Naive B cell (primary cell): ENCODE measurements at places on chromosomes 3 and 15.

DNA sequence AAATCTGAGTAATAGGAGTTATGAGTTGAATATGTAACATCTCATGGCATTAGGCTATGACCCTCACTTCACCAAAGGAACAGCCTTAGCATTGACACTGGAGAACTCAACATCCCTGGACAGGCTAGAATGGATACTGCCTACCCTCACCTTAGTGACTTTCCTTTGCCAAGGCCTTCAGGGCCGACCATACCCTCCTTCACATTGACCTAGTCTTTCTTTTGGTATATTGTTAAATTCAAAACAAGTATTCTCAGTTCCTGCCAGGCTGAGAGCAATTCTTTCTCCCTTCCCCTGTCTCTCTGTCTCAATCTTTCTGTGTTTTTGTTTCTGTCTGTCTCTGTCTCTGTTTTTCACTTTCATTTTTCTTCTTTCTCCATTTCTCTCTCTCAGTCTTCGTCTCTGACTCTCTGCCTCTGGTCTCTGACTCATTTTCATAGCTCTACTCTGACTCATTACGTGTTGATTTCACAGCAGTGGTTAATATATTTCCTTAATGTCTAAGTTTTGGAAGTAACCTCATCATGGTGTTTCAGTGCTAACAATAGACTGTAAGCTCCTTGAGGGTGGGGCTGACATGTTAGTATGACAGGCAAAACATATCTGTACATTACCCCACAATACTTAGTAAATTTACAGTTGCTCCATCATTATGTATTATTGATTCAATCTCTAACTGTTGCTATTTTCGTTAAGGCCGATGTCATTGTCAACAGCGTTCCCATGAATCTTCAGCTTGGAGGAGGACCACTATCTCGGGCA, 32.5 kb downstream of the PARP15 start:
- peaks cover 27% of the 10 kb centered on the region for H3K36me3 ChIP-seq
- peaks cover 24% of the 10 kb centered on the region for H3K4me1 ChIP-seq
- peak overlapping the region; percentile 64 for H3K27ac ChIP-seq
- no peak overlapping the region for H3K4me3 ChIP-seq

- no peak for DNase-seq
- H3K4me1 ChIP-seq = peaks cover 22% of the 10 kb centered on the region
Observed at GRCh38 chr3:44060164-44060563, 181.5 kb upstream of the TOPAZ1 start.

DNA sequence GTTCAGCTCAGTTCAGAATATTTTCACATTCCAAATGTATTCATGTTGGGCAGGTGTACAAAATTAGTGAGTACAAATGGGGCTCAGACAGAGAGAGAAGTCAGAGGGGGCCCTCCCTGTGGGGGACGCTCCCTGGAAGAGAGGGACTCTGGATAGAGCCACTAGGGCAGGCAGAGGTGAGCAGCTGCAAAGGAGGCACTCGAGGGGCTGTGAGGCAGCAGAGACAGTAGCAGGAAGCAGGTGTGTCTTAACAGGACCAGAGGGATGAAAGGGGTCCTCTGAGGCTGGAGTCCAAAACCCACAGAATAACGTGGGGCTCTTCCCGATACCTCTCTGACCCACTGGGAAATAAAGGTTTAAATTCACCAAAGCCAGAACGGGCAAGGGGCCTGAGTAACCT, 127.1 kb downstream of the MEGF11 start:
- no peak overlapping the region for H3K4me3 ChIP-seq
- no peak overlapping the region for H3K27ac ChIP-seq
- no peaks in the 10 kb centered on the region for H3K36me3 ChIP-seq

GRCh38 chr3:124976383-124976782, 41.8 kb upstream of the MUC13 start:
- H3K27ac ChIP-seq = no peak overlapping the region
- H3K4me3 ChIP-seq = no peak overlapping the region
- peaks cover 17% of the 10 kb centered on the region for H3K36me3 ChIP-seq
- no peaks in the 10 kb centered on the region for H3K4me1 ChIP-seq

GRCh38 chr3:112640276-112640929, 540 bp downstream of the CCDC80 start:
- H3K36me3 ChIP-seq = no peaks in the 10 kb centered on the region
- peaks cover 9% of the 10 kb centered on the region for H3K4me1 ChIP-seq
- no peak overlapping the region for H3K27ac ChIP-seq
- no peak for DNase-seq

DNA sequence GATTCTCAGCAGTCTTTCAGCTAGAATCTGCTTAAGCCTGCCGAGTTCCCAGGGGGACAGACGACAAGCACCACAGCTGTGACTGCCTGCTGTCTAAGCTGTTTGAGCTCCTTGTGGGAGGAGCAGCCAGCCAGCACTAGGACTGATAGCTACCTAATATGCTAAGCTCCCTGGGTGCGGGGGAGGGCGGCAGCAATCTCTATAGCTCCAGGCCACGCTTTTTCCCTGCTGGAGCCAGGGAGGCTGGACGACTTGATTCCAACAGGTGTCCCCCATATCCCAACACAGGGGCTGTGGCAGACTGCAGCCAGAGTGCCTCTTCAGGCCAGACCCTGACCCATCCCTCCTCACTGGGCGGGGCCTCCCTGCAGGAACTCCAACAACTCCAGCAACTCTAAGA, 134.1 kb upstream of the ARPP21 start:
- no peaks in the 10 kb centered on the region for H3K4me1 ChIP-seq
- no peak overlapping the region for H3K4me3 ChIP-seq
- H3K27ac ChIP-seq = no peak overlapping the region
- no peak for DNase-seq
- no peaks in the 10 kb centered on the region for H3K27me3 ChIP-seq
- H3K36me3 ChIP-seq = no peaks in the 10 kb centered on the region

- peak overlapping the region; percentile 96 for H3K4me3 ChIP-seq
- peak overlapping the region; percentile 96 for H3K27ac ChIP-seq
- peaks cover 6% of the 10 kb centered on the region for H3K27me3 ChIP-seq
Observed at GRCh38 chr3:37993820-37994638, 3.4 kb downstream of the VILL start.

DNA sequence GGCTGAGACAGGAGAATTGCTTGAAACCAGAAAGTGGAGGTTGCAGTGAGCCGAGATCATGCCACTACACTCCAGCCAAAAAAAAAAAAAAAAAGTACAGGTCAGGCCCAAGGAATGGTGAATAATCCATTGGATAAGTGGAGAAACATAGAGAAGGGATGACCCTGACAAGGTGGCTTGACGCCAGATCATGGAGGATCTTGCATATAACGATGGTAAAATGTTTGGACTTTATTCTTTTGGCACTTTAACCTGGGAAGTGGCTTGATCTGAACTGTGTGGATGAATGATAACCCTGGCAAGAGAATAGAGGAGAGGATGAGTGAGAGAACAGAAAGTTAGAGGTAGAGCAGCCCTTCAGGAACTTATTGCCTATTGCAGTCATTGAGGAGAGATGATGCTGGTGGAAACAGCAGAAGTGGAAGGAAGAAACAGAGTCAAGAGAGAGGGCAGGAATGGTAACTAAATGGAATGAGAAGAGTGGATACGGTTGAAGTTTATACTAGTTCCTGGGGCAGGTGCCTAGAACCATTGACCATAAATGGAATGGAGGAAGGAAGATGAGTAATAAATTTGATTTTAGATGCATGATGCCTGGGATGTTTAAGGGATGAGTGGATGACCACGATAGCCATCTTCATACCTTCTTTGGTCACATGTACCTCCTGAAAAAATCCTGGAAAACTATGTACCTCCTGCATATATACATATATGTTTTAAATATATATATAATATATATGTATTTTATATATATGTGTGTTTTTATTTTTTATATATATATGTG, 57.8 kb downstream of the BLM start:
- no peaks in the 10 kb centered on the region for H3K4me1 ChIP-seq
- peak overlapping the region; percentile 32 for H3K27ac ChIP-seq
- no peak for DNase-seq
- no peaks in the 10 kb centered on the region for H3K27me3 ChIP-seq

- H3K27me3 ChIP-seq = peaks cover 18% of the 10 kb centered on the region
- H3K27ac ChIP-seq = no peak overlapping the region
- no peak overlapping the region for H3K4me3 ChIP-seq
Observed at GRCh38 chr3:149366031-149366430, 11.4 kb downstream of the TM4SF1 start.

- H3K27ac ChIP-seq = no peak overlapping the region
- no peaks in the 10 kb centered on the region for H3K36me3 ChIP-seq
- no peak overlapping the region for H3K4me3 ChIP-seq
- peak; percentile 42 for DNase-seq
- H3K4me1 ChIP-seq = peaks cover 4% of the 10 kb centered on the region
Observed at GRCh38 chr3:19213603-19214220, 65.4 kb downstream of the KCNH8 start.

GRCh38 chr15:99117563-99118257, 12.8 kb downstream of the SYNM start:
- no peak for DNase-seq
- no peaks in the 10 kb centered on the region for H3K36me3 ChIP-seq
- H3K27me3 ChIP-seq = peaks cover 12% of the 10 kb centered on the region
- H3K27ac ChIP-seq = no peak overlapping the region
- no peak overlapping the region for H3K4me3 ChIP-seq

DNA sequence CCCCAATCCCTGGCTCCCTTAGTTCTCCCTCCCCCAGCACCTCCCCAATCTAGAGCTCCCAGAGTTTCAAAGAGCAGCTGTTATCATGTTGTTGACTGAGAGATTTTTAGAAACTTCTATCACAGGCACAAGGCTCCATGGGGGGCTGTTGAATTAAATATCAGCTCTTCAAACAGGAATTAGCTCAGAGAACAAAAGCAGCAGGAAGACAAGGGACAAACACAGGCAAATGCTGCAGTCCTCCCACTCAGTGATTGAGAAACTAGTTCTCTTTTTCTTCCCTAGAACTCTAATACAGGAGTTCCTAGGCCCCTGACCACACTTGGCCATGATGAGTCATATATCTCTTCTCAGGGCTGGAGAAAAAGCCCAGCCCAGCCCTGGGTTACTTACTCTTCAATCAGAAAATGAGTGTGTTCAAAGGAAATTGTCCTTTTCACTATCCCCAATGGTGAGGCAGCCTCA, 262.1 kb downstream of the IGSF11 start:
- H3K27ac ChIP-seq = no peak overlapping the region
- no peaks in the 10 kb centered on the region for H3K27me3 ChIP-seq
- no peaks in the 10 kb centered on the region for H3K4me1 ChIP-seq
- H3K4me3 ChIP-seq = no peak overlapping the region
- DNase-seq = no peak

DNA sequence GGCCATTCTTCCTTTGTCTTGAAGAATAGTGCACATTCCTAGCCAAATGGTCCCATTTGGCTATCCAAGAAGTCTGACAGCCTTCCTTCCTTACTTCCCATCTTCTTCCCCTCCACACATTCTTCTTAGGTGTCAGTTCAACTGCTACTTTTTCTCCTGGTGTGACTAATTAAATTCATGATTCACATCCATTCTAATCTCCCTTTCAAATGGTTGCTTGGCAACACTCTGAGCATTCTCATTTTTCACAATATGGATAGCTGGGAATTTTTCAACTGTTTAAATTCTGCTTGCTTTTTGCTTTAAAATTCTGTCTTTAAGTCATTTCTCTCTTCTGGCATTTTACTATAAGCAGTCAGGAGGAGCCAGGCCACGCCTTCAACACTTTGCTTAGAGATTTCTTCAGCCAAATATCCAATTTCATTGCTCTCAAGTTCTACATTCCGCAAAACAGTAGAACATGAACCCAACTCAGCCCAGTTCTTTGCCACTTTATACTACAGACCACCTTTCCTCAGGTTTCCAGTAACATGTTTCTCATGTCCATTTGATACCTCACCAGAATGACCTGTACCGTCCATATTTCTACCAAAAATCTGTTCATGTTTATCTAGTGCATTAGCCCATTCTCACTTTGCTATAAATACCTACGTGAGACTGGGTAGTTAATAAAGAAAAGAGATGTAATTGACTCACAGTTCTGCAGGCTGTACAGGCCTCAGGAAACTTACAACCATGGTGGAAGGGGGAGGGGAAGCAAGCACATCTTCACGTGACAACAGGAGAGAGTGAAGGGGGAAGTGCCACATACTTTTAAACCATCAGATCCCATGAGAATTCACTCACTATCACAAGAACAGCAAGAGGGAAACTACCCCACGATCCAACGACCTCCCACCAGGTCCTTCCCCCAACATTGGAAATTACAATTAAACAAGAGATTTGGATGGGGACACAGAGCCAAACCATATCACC, 31.9 kb upstream of the MCF2L2 start:
- H3K27ac ChIP-seq = no peak overlapping the region
- peak; percentile 13 for DNase-seq
- H3K4me3 ChIP-seq = no peak overlapping the region
- H3K36me3 ChIP-seq = peaks cover 11% of the 10 kb centered on the region
- no peaks in the 10 kb centered on the region for H3K4me1 ChIP-seq
- H3K27me3 ChIP-seq = peaks cover 9% of the 10 kb centered on the region
